Hair follicular keratinocyte (primary cell): ENCODE measurements at places on chromosomes 7 and 10. TPM values are rescaled to one million over a fixed set of nuclear protein-coding genes. Genes with fewer than 3 reads are reported as not detected.

Gene TCERG1L
- total RNA-seq = 0.19 and 0.31 TPM in 2 replicates

Gene PNLIPRP1
- not detected in 2 replicates for total RNA-seq

Gene JAKMIP3
- total RNA-seq = not detected in 2 replicates

Gene GIMAP8
- 0.19 TPM in 1 of 2 replicates, not detected in the other for total RNA-seq

Gene KCP
- 0.47 TPM in 1 of 2 replicates, not detected in the other for total RNA-seq

Gene PRKCQ
- total RNA-seq = 10.2 and 14.4 TPM in 2 replicates

Gene TMEM270
- total RNA-seq = not detected in 2 replicates

Gene PLEKHS1
- total RNA-seq = not detected in 2 replicates

Gene CLDN3
- not detected in 2 replicates for total RNA-seq

Gene SLC16A12
- not detected in 2 replicates for total RNA-seq
